Caudate nucleus (tissue), 63 donors: ENCODE measurements at places on chromosomes 12 and 14.

DNA sequence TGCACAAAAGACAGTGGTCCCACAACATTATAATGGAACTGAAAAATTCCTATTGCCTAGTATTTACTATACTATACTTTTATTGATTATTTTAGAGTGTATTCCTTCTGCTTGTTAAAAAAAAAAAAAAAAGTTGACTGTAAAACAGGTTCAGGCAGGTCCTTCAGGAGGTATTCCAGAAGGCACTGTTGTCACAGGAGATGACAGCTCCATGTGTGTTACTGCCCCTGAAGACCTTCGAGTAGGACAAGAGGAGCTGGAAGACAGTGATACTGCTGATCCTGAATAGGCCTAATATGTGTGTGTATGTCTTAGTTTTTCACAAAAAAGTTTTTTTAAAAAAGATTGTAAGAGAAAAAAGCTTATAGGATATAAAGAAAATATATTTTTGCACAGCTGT, 12.3 kb downstream of the UBE2N start:
- DNase-seq = no peak

- no peak for DNase-seq
These were observed 19.8 kb downstream of the PPM1H start for GRCh38 chr12:62915204-62915529.

DNA sequence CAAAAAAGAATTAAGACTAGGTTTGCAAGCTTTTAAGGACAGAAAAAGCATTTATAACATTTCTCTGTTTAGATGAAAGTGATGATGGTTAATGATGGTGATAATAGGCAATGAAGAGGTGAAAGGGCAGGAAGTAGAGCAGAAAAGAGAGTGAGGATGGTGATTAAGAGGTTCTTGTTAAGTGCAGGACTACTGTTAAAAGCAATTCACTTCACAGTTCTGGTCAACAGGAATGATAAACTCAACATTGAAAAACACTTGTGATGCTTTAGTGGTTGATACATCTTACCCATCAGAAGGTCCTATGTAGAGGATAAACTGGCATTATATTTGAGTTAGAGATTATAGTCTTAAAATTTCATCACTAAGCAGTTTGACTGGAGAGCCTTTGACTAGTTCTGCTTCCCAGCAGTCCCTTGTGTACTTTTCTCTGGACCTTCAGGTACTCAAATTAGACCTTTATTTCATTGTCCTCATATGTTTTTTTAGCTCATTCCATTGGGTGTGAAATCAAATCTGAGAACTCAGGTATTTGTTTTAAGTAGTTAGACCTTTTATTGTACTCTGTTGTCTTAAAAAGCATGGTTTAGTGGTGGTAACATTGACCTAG, 10.9 kb downstream of the RAP1B start:
- no peak for DNase-seq

DNA sequence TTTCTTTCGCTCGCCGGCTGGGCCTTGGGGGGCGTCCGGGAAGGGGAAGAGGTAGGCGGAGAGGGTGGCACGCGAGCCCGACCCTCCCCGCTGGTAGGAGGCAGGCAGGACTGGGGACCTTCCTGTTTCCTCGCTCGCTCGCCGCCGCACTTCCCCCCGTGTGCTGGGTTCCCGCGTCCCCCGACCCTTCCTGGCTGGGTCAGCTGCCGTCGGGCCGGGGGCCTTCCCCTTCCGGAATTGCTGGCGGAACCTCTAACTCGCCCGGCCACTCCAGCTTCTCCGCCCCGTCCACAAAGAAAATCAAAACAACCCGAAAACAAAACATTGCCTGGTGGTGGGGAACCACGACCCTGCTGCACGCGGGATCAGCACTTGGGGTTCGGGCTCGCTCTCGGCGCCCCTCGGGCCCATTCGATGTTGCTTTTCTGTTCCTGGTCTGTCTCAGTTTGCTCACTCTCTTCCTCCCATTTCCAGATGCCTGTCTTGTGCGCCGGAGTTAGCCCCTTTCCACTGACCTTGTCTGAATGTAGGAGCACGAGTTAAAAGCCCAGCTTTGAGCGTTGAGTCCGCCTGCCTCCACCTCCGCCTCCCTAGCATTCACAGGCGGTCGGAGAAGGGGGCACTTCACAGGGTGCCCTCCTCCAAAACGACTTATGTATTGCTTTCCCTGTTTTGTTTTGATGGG, 581 bp downstream of the PAPOLA start:
- DNase-seq = peak; percentile 45

GRCh38 chr14:61034416-61035120, 53.5 kb downstream of the SLC38A6 start:
- DNase-seq = no peak

GRCh38 chr12:18296201-18296908, 35.0 kb downstream of the PIK3C2G start:
- DNase-seq = no peak

DNA sequence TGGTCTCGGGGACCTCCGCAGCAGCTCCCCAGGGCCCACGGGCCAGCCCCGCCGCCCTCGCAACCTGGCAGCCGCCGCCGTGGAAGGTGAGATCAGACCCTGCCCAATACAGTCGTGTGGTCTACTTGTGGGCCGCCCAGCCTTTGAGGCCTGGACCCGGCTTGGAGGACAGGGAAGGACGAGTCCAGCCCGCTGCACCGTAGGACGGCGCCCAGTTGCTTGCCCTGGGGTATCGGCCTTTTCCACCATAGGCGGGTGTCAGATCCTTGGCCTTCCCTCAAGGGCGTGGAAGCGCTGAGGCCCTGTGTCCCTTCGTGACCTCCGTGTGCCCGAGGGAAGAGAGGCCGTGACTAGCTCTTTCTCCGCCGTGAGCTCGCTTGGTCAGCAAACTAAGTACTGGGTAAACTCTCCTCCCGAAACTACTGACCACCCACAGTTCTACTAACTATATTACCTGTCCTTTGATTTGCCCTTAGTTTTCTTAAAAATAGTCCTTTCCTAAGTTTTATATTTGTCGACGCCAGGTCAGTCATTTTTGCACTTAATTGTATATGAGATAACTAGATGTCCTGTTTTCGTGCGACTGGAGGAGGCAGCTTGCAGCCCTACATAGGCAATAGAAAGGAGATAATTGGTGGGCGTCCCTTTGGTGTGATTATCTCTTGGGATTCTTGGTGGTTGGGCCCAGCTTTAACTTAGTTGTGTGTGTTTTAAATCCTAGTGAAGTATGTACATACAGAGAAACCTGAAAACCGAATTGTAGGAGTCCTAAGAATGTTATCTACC, 757 bp downstream of the SLC25A3 start:
- DNase-seq = no peak

DNA sequence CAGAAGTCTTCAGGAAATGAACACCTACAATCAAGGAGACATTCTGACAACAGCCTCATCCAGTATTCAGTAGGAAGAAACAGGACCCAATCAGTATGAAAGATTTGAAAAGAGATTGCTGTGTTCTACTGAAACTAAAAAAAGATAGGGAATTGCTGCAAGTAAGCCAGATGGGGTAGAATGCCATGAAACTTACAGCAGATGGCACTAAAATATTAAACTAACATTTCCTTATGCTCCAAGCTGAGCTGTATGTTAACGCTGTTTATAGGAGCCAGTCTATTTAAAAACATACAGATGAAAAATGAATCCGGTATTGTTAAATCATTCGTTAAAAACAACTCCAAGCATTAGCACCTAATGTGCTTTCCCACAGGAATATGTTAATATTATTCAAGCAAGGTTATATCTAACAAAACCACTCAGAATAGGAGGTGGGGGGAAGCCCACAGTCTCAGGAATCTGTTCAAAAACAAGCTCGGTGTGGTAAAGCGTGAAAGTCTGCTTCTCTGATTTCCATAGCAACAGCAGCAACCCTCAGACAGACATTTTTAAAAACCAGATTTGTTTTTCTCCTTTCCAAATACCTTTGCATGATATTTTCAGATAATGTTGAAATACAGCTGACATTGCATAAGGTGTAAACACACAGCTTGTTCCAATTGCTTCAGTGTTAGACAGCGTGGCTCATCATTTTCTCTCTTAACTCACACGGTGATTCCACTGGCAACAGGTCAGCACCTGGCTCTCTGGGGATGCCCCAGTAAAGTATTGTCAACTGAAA, 131.4 kb upstream of the CCDC175 start:
- DNase-seq = no peak

- DNase-seq = no peak
These were observed 147.9 kb upstream of the NCOR2 start for GRCh38 chr12:124715121-124715990.

DNA sequence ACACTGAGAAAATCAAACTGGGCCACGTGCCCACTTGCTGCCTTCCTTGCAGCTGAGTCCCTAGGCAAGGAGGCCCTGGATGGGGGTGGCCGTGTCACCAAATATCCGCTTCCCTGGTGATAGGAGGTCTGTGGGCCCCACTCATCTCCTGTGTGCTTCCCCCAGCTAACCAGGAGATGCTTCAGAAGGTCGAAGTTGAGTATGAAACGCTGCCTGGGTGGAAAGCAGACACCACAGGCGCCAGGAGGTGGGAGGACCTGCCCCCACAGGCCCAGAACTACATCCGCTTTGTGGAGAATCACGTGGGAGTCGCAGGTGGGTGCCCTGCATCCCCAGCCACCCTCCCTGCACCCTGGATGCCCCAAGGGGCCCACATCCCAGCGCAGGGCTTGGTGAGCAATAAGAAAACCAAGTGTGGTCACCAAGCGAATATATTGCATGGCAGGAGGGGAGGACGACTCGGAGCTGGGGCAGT, 6.8 kb upstream of the SIVA1 start:
- DNase-seq = no peak

- DNase-seq = no peak
These were observed 1.1 kb downstream of the BTBD6 start for GRCh38 chr14:105249182-105250007.

DNA sequence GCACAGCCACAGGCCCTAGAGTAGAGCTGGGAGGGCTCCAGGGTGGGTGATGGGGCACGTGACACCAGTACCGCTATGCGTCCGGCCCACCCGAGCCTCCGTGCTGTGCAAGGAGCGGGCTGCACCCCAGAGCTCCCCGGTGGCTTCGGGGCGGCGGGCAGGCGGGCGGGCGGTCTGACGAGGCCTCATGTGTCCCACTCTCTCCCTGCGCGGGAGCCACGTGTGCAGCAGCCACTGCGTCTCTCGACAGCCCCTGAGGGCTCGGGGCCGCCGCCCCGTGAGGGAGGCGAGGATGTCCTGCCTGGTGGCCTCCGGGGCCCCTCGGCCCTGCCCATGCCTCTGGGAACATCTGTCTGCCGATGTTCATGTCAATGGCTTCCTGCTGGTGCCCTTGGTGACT, 51.2 kb upstream of the FBRSL1 start:
- DNase-seq = no peak

- DNase-seq = no peak
These were observed 131.3 kb upstream of the CPSF6 start for GRCh38 chr12:69108037-69108436.

DNA sequence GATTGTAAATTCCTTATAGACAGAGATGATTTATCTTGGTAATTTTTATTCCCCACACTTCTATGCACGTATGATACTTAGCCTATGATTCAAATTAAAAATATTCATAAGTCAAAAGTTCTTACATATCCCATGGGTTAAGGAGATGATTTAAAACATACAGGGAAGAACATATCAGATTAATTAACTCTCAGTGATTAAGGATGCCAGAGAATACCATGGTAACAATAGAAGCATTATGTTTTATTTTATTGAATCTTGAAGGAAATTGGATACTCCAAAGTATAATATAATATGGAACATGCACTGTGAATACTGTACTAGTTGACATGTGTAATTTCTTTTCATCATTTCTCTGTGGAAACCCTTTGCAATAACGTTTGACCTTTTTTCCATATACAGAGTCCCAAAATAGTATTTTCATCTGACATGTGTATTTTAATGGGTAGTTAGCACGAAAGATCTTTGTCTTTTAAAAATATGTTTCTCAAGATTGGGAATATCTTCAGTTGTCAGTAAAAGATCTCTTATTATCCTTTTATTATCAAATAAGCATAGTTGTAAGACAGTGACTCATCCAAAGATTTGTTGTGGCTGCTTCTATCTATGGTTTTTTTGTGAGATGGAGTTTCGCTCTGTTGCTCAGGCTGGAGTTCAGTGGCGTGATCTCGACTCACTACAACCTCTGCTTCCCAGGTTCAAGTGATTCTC, 166.7 kb downstream of the RAD51B start:
- DNase-seq = no peak

DNA sequence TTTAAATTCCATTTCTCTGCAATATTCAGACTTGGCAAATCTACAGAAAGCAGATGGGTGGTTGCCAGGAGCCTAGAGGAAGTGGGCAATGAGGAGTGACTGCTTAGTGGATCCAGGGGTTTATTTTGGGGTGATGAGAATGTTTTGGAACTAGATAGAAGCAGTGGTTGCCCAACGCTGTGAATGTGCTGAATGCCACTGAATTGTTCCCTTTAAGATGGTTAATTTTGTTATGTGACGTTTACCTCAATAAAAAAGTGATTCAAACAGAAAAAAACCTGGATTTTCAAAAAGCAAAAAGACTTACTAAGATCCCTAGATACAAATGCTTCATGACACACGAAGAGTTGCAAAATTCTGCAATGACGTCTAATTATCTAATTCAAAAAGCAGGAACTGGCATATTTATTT, 34.2 kb downstream of the DAO start:
- DNase-seq = no peak

GRCh38 chr14:52328276-52328675, 14.2 kb downstream of the PTGER2 start:
- no peak for DNase-seq

DNA sequence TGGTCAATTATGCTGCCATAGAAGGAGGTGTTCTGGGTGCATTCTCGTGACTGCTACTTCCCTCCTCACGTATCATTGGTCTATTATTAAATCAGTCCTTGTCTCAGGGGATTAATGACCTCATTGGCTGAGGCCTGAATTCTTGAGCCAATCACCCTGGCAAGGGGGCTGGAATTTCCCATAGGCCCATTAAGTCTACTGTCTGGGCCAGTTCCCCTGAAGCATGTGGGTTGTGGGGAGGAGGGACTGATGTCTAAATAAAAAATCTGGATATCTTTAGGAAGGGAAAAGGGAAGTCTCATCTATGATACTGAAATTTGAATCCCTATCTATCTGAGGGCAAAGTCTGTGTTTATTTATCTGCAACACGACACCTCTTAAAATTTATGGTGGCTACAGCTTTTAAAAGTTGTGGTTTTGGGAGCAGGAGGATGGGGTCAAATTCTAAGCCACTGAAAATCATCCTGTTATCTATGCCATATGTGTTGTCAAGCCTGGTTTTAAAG, 71.9 kb downstream of the DYRK2 start:
- DNase-seq = no peak

DNA sequence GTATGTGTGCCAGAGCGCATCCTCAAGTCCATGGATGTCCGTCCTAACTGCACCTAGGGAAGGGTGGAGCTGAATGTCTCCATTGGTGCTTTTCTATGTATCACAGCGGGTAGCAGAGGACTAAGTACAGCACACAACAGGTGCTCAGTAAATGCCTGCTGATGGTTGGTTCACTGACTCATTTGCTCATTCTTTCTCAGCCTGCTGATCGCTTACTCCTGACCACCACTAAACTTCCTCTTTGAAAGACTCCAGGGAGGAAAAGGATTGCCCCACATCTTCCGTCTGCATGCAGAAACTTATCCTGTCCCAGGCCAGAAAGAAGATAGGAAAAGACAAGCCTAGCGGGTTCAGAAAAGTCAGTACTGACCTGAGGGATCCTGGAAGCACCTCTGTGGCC, 66.3 kb downstream of the B4GALNT3 start:
- DNase-seq = no peak

GRCh38 chr14:45091710-45092109, 7.8 kb downstream of the PRPF39 start:
- no peak for DNase-seq

GRCh38 chr14:89747126-89747525, 207.4 kb downstream of the EFCAB11 start:
- no peak for DNase-seq

GRCh38 chr12:16618256-16618655, 12.3 kb upstream of the LMO3 start:
- no peak for DNase-seq

GRCh38 chr12:106740818-106741217, 33.7 kb upstream of the RIC8B start:
- no peak for DNase-seq
